ENCODE measurements at places on chromosomes 2 and 18. TPM values are rescaled to one million over a fixed set of nuclear protein-coding genes. Genes with fewer than 3 reads are reported as not detected.

DNA sequence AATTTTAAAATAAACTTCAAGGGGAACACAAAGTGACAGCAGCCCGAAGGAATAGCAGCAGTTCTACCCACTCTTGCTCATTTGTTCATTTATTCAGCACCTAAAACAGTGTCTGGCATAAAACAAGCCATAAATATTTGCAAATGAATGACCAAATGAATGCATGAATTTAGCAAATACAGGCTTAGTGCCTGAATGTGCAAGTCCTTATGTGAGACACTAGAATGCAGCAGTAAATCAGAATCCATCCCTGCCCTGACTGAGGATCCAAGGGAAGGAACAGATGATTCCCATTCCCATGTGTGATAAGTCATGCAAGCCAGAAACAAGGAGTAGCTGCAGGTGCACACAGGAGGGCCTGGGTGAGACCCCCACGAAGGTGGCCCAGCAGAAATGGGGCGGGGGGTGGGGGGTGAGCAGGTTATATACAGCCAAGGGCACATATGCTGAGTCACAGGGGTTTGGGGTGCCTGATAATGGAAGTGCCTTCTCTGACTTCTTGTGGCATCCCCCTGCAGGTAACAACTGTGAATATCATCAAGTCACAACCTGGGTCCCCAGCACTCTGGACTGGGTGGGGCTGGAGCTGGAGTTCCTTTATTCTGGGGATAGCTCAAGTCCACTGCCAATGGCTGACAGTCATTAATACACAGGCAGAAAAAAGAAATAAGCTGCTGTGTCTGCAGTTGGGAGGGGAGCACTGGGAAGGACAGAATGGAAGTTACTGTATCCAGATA lies 311.9 kb downstream of the TXNL1 start:
- no peak for DNase-seq

DNA sequence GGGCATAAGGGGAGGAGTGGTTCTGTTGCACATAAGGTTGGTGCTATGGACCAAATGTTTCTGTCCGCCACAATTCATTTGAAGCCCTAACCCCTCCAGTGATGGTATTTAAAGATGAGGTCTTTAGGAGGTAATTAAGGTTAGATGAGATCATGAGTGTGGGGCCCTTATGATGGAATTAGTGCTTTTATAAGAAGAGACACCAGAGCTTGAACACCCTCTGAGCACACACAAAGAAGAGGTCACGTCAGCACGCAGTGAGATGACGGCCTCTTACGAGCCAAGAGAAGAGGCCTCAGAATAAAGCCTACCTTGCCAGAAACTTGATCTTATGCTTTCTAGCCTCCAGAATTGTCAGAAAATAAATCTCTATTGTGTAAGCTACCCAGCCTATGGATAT lies 386.4 kb upstream of the CYRIA start:
- DNase-seq, result no peak

DNA sequence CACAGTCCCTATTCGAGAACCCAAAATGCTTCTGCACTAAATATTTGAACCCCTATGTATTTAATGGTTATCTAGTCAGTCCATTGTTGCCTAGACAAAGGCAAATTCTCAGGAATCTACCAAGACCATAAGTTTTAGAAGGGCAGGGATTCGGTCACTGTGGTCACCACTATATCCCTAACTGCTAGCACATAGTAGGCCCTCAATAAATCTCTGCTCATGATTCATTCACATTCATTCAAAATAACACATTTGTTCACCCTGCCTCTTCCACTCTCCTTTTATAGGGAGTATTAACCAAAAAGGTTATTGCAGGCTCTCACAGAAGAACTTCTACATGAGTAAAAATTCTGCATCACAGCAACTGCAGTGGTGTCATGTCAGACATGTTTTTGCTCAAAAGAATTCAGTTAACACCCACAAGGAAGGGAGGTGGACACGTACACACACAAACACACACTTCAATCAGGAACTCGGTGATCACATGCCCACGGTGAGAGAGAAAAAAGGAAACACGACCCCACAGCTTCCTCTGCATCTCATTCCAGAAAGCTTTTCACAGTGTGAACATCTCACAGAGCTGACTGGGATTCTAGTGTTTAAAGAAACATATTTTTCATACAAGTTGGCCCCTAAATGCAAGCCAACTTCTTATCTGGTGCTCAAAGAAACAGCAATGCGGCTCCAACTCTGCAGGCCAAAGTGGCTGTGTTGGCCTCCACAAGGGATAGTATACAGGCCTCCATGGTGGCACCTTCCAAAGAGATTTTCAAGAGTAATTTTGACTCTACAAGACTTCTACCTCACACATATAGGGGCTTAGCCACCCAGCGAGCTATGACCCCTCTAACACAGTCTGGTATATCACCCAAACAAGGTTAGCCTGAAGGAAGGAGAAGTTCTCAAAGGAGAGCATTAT lies 98.0 kb downstream of the ANKRD44 start:
- peak; percentile 49 for DNase-seq

- DNase-seq, result no peak
Observed at GRCh38 chr2:236351966-236352525, 87.8 kb upstream of the ASB18 start.

DNA sequence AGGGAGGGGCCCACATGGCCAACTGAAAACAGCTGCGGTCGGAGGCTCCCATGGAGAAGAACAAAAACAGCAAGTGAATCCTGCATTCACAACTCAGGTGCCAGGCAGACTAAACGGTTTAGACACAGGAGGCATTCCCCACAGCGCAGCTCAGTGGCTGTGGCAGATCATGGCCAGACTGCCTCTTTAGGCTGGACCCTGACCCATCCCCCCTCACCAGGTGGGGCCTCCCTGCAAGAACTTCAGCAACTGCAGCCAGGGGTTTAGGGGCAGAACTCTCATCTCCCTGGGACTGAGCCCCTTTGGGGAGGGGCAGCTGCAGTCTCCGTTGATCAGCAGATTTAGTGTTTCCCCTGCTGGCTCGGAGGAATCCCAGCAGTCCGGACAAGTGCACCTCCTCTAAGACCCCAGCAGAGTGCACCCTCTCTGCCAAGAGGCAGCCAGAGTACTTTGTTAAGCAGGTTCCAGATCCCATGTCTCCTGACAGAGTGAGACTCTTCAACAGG lies 346.7 kb downstream of the SS18 start:
- DNase-seq, result no peak

GRCh38 chr2:143513081-143513480 lies 383.9 kb downstream of the ARHGAP15 start:
- peak; percentile 75 for DNase-seq

DNA sequence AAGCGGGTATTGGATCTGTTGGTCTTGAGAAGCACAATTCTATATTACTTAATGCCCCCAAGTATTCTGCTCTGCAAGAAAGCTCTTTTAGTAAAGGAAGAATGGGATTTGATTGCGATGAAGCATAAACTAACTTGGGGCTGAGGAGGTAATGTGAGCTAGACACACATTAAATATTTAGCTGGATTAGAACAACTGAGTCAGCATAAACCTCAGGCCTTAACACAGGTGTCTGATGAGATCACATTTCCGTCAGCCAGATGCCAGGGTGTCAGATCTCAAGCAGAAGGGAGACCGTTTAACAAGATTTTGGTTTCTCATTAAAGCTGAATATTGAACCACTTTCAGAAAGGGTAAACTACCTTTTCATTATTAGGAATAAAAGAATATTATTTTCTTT lies 94.5 kb downstream of the GYPC start:
- DNase-seq, result no peak

- no peak for DNase-seq
Observed at GRCh38 chr2:172586245-172586891, 30.5 kb downstream of the PDK1 start.

DNA sequence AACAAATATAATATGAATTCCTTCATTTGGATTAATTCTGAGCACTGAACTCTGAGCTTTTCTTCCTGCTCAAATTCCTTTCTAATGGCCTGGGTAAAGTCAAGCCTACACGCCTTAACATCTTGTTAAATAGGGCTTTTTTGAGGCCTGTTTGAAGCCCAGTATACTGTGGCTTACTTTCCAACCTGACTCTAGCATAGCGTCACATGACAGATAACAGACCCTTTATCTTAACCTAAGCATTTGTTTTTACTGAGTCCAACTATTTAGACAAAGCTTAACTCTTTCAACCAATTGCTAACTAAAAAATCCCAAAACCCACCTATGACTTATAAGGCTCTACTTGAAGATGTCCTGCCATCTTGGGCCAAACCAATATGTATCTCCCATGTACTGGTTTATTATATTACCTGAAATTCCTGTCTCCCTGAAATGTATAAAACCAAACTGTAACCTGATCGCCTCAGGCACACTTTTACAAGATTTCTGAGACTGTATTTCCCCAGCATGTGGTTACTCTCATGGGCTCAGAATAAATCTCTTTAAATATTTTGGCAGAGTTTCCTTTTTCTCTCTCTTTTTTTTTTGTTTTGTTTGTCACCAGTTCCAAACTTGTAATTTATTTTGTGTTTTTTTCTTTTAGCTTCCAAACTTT lies 271.1 kb upstream of the VWC2L start:
- no peak for DNase-seq

GRCh38 chr2:118755384-118755783 lies 92.1 kb downstream of the EN1 start:
- no peak for DNase-seq

- peak; percentile 35 for DNase-seq
Observed at GRCh38 chr2:61090386-61090921, 24.8 kb downstream of the SANBR start.

GRCh38 chr2:238589591-238590460 lies 163.1 kb downstream of the ASB1 start:
- no peak for DNase-seq

DNA sequence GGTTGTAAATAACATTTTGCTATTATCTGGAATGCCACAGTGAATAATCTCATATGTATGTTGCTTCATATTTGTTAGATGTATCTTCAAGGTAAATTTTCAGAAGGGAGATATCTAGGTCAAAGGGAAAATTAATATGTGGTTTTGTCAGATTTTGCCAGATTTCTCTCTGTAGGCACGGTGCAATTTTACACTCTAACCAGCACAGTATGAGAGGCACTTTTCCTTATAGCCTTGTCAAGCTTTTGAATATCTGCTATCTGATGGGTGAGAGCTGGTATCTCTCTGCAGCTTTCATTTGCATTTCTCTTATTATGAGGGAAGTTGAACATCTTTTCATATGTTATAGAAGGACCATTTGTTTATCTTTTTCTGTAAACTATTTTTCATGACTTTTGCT lies 175.7 kb upstream of the PGAP1 start:
- DNase-seq, result no peak

- no peak for DNase-seq
Observed at GRCh38 chr2:155384555-155385123, 686.1 kb downstream of the KCNJ3 start.

- no peak for DNase-seq
Observed at GRCh38 chr2:96176661-96177060, 31.4 kb upstream of the DUSP2 start.

DNA sequence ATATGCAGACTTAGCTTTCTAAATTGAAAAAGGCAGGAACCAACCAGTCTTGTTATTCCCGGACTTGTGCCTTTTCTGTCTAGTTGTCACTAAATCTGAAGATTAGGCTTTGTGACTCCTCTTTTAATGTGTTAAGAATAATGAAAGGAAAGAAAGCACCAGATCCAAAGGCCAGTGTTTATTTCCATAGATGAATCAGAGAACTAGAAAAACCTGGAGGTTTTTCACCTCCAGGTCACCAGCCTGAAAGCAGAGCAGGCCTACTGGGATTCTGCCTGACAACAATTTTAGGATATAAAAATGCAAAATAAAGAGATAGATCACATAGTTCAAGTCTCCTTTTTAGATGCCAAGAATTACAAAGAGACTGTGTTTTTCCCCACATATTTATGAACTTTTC lies 160.4 kb downstream of the GULP1 start:
- peak; percentile 53 for DNase-seq

GRCh38 chr2:228556717-228557116 lies 375.2 kb upstream of the SPHKAP start:
- peak; percentile 2 for DNase-seq

- DNase-seq, result no peak
Observed at GRCh38 chr2:132790207-132790785, 120.3 kb upstream of the LYPD1 start.

DNA sequence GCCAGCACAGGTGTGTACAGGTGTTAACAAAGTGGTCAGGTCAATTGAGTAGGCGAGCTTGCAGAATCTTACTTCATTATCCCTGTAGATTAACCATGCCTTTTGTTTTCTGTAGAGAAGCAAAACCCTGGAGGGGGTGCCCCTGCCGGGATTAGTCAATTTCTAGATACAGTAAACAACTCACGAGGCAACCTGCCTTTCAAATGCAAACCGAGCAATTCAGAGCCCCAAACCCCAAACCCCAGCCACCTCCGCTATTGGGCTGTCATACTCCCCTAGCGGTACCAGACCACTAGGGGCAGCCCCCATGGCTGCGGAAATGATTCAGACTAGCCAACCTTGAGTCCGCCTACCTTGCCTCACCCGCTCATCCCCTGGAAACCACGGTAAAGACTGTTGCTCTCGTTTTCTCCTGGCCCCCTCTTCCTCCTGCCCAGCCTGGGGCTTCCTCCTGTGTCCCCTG lies 61.4 kb upstream of the KIF5C start:
- no peak for DNase-seq

DNA sequence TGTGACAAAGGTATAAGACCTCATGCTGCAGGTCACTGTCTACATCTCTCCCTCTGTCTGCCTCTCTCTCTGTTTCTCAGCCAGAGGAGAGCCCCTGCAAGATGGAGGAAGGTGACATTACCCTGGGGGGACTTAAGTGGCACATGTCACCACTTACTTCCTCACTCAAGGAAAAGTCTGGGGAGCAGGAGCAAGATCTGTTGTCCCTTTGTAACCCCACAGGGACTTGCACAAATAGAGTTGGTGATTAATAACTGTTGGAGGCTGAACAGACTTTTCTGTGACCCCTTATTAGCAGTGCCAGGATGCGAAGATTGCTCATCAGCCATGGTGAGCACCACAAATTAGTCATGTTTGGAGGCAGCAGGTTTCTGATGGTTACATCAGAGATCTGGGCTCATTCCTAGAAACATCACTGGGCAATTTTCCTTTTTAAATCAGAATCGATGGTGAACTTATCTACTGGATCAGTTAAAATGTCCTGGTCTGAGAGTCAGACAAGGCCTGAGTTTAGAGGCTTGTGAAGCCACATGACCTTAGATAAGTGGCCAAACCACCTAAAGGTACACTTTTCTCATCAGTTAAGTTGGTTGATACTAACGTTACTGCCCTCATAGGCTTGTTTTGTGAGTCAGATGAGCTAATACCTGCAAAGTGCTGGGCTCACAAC lies 81.2 kb upstream of the LTBP1 start:
- peak; percentile 96 for DNase-seq

- DNase-seq, result no peak
Observed at GRCh38 chr18:74480149-74480651, 16.0 kb upstream of the CNDP2 start.

Gene RAB27B
- 1.3 TPM for total RNA-seq

Gene WDFY1
- 93.6 TPM for total RNA-seq

Gene KIF1A
- under 0.01 TPM for total RNA-seq

Gene KCNJ3
- not detected for total RNA-seq

Gene MC5R
- not detected for total RNA-seq

Gene DTNA
- total RNA-seq, result 9.5 TPM

Gene CFAP221
- not detected for total RNA-seq

Gene IL18R1
- 0.18 TPM for total RNA-seq

Gene SCN1A
- total RNA-seq, result under 0.01 TPM

Gene SKOR2
- not detected for total RNA-seq

Gene ZSWIM2
- total RNA-seq, result not detected

Measured in IMR-90 (cell line).